ENCODE measurements at places on chromosomes 12 and 14.

DNA sequence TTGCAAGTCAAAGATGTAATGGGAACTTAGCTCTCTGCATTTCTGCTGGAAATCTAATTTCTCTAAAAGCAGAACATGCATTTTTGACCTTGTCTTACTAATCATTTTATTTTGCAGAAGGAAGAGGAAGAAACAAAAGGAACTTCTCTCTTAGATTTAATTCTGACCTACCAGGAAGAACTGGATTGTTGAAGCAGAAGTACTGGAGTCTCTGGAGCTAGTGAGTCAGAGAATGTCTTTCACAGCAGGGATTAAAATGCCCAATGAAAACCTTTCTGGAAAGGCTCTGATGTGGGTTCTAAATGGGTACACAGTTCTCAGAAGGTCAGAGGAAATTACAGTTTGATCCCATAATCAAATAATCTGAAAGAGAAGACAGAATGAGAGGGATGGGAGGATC is 70.8 kb upstream of the GNG2 start:
- DNase-seq: no peak

- no peak for DNase-seq
These were observed 850.3 kb upstream of the FOXG1 start for GRCh38 chr14:27916326-27916725.

GRCh38 chr14:69536971-69537370 is 37.7 kb downstream of the CCDC177 start:
- DNase-seq: no peak

DNA sequence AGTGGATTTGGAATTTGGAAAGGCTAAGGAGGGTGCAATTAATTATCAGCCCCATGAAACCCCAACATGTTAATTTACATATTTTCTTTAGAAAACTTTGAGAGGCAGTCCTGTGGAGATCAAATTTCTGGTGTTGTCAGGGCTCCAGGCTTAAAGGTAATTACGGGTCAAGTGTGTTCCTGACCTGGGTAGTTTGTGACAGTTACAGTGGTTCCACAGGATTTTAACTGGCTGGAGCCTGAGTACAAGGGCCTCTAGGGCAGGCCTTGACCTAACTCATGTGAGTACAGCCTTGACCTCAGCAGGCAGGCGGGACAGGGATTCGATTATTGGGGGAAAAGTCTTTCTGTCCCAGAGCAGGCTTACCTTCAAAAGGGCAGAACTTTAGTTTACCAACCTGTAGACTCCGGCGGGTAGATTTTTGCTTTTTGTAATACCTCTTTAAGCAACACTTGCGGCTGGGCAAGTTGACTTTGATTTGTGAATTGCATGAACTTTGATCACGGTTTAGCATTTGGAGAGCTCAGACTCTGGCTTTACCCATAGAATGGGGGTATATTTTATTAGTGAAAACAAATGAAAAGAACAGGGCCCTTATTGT is 8.4 kb upstream of the PPTC7 start:
- DNase-seq: no peak

GRCh38 chr12:38775457-38775856 is 129.9 kb downstream of the CPNE8 start:
- no peak for DNase-seq

GRCh38 chr12:121524196-121524916 is 56.5 kb downstream of the KDM2B start:
- no peak for DNase-seq

DNA sequence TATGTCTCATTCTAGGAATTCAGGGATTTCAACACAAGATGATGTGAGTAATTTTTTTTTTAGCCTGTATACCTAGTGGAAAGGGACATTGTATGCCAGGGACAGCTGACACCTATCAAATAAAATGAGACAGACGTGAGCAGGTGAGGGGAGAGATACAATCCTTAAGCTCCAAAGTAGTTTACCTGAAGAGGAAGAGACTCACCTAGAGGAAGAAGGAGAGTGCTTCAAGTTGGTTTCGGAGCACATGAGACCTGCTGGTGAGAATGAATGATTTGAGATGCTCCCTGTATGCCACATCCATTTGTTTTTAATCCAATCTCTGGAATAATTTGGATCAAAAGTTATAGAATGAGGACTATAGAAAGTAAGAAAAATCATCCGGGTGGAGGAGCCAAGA is 915.4 kb upstream of the FBXO33 start:
- DNase-seq: no peak

DNA sequence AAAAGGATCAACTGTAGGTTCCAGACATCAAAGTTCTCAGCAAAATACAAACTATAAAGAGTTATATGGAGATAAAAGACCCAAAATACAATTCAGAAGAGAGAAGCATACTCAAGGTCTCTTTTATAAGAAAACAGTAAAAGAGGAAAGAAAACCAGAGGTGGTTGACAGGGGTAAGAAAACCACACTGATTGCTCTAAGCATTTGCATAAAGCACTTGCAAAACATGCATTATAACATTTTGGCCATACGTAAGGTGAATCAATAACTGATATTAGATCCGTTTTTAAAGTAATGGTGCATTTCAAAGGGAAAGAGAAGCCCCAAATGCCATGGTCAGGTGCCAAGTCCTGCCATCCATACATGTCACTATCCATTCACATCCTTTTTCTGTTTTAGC is 5.9 kb downstream of the DDHD1 start:
- no peak for DNase-seq

DNA sequence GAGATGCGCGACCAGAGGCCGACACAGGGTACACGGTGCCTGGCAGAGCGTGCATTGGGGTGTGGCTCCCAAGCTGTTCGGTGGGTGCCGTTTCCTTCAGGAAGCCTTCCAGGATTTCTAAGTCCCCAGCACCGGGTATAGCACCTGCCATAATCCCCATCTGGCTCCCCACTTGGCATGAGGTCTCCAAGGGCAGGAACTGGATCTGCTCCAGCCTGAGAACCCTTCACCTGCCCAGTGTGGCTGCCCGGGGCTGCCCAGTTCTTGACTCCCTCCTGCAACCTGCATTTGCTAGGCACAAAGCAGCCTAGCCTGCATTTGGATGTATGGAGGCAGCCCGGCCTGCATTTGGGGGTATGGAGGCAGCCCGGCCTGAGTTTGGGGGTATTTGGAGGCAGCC is 69.7 kb downstream of the RFLNA start:
- no peak for DNase-seq

GRCh38 chr12:82746668-82747067 is 60.0 kb downstream of the TMTC2 start:
- no peak for DNase-seq

DNA sequence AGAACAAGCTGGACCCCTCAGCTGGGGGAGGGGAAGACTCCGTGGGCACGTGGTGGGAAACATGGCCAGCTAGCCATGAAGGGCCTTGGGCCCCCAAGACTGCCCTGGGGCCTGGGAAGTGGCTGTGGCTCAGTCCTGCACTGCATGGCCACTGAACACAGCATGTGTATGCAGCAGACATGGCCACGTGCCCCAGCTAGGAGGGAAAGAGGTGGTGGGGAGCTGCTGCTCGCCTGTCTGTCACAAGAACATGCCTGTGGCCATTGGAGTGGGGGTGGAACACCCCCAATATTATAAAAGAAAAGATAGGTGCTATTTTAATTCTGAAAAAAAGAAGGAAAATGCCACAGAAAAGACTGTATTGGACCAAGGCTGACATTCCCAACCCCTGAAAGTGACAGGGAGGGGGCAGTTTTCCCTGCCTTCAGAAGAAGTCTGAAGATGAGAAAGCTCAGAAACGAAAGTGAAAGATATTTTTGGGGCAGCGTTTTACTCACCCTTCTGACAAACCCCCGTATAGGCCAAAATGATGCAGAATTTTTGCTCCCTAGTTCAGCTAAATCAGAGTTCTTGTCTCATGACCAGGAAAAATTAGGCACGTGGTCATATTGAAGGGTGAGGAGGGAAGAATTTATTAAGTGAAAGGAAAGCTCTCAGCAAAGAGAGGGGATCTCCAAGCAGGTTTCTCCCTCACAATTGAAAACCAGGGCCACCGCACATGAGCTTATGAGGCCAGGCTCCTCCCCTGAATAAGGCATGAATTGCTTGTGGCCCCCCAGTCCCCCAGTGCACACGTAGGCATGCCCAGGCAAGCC is 35.2 kb upstream of the PCNX1 start:
- DNase-seq: no peak

GRCh38 chr12:113186666-113187325 is 1.3 kb downstream of the RITA1 start:
- no peak for DNase-seq

- DNase-seq: no peak
These were observed 28.0 kb upstream of the DCN start for GRCh38 chr12:91210618-91211017.

GRCh38 chr12:89859508-89860220 is 151.0 kb upstream of the ATP2B1 start:
- DNase-seq: no peak

DNA sequence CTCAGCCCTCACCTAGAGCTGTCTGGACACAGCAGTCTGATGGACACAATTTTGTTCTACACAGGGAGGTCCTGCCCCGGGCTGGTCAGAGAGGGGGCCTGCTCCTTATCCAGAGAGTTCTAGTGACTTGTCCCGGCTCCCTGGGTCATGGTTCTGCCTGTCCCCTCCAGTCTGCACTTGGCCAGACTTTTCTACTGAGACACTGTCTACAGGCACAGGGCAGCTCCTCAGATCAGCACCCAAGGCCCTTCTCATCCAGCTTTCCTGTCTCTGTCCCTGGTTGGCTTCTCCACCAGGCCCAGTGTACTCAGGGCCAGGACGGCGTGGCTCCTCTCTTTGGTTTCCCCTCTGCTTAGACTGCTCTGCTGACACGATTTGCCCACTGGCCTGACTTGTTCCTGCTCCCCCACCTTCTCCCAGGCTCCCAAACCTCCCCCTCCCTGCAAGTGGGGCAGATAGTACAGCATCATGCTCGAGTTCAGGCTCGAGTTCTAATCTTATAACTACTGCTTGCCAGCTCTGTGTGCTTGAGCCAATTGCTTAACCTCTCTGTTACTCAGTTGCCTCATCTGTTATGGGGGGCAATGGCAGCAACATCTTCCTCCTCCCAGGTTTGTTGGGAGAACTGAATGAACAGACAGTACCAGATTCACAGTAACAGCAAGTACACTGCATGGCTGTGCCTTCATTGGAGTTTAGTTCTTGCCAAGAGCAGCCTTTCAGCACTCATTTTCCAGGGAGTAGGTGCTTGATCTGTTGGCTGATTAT is 22.0 kb upstream of the COL2A1 start:
- DNase-seq: no peak

DNA sequence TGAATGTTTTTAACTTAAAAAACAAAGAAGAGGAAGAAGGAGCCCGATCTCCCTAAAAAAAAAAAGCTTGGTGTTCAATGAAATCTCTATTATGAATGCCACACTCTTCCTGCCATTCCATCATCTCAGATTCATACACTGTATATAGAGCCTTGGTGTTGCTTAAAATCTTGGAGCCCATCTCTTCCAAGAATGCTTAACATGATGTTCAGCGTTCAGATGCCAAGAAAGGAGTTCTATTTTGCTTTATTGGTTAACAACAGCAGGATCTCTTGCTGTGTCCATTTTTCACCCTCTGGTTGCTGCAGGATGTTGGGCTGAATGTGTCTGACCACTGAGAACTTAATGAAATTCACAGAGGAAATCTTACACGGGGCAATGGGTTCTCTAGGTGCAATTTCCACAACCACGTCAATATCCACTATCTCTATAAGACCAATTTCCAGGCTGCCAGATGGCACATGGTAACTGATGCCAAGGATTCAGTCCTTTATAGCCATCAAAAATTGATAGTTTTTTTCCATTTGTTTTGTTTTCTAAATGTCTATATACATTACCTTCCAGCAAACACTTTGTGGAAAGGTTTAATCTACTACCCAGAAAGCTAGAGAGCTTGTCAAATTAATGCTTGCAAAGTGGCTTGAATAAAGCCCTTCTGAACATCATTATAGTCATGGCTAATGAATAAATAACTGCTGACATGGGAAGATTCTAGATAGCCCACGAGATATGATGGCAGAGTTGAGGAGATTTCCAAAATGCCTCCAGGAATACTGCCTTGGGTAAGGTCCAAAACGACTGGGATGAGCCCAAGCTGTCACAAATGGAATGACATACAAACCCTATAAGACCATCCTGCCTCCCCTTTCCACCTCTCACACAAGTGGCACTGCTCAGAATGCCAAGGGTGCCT is 26.5 kb downstream of the RERG start:
- no peak for DNase-seq

GRCh38 chr14:92507174-92507768 is 6.3 kb upstream of the RIN3 start:
- peak; percentile 98 for DNase-seq

GRCh38 chr12:1093166-1093751 is 102.2 kb downstream of the ERC1 start:
- DNase-seq: peak; percentile 57

GRCh38 chr14:105993814-105994213 is 467.4 kb downstream of the TMEM121 start:
- no peak for DNase-seq

GRCh38 chr14:91911474-91912032 is 35.9 kb downstream of the FBLN5 start:
- peak; percentile 62 for DNase-seq

- DNase-seq: peak; percentile 93
These were observed 57.9 kb upstream of the PNMA1 start for GRCh38 chr14:73771848-73772638.

DNA sequence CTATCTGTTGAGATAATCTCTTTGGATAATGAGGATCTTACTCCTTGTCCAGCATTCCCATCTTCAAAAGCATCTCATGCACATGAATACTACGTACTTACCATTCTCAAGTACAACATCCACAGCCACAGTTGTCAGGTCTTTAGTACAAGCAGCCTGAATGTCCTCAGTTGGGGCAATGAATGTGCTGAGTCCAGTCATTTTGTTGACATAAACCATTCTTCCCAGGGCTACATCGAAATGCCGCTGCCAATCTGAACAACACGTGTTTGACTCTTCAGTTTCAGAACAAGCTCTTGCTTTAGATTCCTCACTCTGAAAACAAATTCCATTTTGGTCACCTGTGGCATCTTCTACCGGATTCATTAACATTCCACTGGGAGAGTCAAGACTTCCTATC is 5.0 kb downstream of the MLH3 start:
- no peak for DNase-seq

DNA sequence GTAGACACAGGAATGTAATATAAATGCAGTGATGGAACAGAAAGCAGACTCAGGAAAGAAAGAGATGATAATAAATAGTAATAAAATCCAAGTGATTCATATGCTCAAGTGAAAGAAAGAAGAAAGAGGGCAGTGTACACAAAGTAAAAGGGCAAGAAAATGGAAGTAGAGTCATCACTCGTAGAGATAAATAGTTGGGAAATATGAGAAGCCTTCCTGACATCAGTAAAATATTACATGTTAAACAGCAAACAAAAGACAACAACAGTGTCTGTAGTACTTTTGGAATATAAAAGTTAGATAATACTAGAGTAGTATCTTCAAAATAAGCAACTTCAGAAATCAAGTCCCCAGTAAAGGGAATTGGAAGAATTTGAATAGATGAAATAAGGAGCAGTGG is 412.3 kb downstream of the RAD51B start:
- DNase-seq: no peak

GRCh38 chr12:39043424-39043822 is 138.0 kb upstream of the CPNE8 start:
- DNase-seq: no peak

DNA sequence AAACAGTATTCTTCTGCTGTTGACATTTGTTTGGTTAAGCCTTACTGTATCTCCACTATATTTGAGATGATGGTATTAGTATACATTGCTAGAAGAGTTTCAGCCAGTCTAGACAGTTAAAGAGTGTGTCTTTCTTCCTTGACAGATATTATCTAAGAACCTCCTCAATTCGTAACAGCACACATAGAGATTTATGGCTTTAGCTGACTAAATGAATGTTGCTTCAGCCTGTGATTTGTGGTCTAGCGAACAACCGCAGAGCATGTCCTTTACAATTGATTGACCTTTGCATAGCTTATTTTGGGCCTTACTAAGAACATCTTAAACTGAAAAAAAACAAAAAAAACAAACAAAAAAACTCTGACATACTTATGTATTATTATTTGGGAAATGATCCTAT is 122.2 kb downstream of the DAAM1 start:
- DNase-seq: no peak
